ENCODE measurements at places on chromosomes 1 and 21.

DNA sequence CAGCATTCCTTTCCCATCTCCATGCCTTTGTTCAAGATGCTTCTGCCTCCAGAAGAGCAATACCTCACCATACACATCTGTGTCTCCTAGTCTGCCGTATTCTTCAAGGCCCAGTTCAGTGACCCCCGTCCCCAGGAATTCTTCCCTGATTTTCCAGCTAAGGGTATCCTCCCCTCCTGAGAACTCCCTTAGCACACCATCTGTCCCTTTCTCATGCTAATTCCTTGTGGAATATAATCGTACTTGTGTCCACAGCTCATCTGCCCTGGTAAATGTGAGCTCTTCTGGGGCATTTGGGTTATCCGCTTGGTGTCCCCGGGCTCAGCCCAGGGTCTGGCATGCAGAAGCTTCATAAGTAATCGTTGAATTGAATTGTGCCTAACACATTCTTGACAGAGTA lies 40.9 kb downstream of the BEND5 start:
- ATAC-seq: no peak

DNA sequence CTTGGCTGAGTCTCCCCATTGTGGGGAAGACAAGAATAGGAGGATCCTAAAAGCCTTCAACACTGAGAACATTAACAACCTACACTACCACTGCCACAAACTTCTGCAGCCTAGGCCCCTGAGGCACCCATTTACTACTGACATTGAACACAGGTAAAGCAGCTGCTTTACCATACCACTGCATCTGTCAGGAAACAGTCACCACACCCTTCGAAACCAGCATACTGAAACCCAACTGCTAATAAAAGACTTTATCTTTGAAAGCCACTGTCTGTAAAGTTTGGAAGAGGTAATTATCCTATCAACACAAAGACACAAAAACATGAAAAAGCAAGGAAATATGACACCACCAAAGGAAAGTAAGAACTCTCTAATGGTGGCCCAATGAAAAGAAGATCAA lies 7.4 kb downstream of the IFNAR1 start:
- ATAC-seq: no peak

GRCh38 chr1:9315411-9316079 lies 22.9 kb downstream of the SPSB1 start:
- ATAC-seq: peak; percentile 26

- peak; percentile 99 for ATAC-seq
These were observed 95.5 kb upstream of the IVNS1ABP start for GRCh38 chr1:185412385-185413087.

- ATAC-seq: no peak
These were observed 6.6 kb upstream of the TMEM51 start for GRCh38 chr1:15146971-15147376.

GRCh38 chr1:57616921-57617320 lies 193.1 kb upstream of the DAB1 start:
- no peak for ATAC-seq

DNA sequence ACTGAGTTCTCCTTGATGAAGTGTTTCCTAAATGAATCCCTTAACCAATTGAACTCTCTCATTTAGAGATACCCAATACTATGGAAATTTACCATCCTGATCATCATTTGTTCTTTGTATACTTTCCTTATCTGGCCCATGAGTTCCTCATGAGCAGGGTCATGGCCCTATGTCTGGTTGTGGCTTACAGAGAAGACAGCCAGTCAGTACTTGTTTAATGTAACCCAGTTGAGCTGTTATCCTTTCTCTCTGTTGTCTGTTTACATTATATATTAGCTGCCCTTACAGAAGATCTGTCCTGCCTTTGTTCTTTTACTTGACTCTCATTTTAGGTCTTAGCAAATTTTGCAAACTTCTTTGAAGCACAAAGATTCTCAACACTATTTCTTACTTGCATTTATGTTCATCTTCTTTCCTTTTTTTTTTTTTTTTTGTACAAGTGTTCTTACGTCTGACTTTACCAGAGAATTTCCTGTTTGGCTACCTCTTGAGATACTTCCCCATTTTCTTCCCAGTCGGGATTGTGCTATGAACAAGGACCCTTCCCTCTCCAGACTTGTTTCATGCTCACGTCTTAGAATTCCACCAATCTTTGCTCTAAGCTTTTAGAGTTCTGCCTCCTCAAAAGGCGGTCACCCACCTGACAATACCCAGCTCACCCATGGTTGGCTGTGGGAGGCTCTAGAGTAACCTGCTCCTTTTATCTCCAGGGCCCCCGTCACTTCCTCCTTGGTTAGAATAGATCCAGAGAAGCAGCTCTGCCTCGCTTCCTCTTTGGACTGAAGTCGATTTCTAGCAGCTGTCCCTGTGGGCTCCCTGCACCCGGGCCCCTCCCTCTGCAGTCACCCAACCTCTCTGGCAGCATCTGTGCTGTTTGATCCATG lies 53.6 kb upstream of the RUNX1 start:
- no peak for ATAC-seq

GRCh38 chr1:199858171-199858570 lies 169.3 kb upstream of the NR5A2 start:
- ATAC-seq: no peak

DNA sequence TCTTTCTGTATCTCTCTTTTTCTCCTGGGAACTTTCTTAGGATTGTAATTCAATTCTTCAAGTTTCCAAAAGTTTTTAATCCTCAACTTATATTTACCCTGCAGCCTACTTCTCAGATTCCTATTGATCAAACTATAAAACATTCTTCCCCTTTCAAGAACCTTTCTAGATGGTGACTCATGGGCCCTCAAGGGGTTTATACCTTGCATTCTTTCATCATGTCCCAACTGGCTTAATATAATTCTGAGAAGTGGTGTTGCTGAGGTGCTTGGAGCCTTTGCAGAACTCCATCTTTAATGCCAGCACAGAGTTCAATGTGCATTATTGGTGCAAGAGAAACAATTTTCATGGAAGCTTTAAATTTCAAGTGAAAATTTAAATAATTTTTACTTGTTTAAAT lies 273.4 kb downstream of the VAV3 start:
- peak; percentile 74 for ATAC-seq

DNA sequence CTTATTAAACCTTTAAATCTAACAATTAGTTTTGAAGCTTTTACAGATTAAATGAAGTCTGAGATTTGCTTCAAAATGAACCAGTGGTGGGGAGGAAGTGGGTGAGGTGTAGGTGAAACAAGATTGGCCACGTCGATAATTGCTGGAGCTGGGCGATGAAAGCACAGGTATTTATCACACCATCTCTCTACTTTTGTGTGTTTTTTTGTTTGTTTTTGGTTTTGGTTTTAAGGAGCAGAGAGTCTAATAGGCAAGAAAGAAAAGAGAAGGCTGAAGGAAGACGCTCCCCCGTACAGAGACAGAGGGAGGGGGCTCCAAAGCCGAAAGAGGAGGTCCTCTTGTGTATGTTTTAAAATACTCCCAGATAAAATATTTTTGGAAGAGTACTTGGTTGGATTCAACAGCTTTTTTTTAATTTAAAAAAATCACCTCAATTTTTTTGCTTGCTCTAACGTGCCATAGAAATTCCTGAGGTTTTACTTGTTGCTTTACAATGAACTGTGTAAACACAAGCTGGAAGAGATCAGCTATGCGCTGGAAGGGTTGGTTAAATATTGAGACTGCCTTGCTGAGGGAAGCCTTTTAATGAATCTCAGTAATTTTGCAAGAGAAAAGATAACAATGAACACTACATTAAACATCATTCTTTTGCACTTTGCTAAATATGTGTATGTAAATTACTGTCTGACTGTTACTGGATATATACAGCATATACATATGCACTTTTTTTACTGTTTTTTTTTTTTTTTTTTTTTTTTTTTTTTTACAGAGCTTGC lies 6.7 kb upstream of the LGALS8 start:
- ATAC-seq: peak; percentile 56

GRCh38 chr1:107091418-107091817 lies 34.9 kb downstream of the PRMT6 start:
- no peak for ATAC-seq

GRCh38 chr1:168506204-168506819 lies 37.5 kb downstream of the XCL2 start:
- ATAC-seq: peak; percentile 57

- no peak for ATAC-seq
These were observed 25.8 kb downstream of the EXOC8 start for GRCh38 chr1:231311720-231312431.

All from esophagus mucosa (tissue), 1 donor.